ENCODE measurements at places on chromosomes 4 and X. TPM values are rescaled to one million over a fixed set of nuclear protein-coding genes. Genes with fewer than 3 reads are reported as not detected.

- DNase-seq: no peak
These were observed 51.8 kb downstream of the ZNF827 start for GRCh38 chr4:145886871-145887240.

DNA sequence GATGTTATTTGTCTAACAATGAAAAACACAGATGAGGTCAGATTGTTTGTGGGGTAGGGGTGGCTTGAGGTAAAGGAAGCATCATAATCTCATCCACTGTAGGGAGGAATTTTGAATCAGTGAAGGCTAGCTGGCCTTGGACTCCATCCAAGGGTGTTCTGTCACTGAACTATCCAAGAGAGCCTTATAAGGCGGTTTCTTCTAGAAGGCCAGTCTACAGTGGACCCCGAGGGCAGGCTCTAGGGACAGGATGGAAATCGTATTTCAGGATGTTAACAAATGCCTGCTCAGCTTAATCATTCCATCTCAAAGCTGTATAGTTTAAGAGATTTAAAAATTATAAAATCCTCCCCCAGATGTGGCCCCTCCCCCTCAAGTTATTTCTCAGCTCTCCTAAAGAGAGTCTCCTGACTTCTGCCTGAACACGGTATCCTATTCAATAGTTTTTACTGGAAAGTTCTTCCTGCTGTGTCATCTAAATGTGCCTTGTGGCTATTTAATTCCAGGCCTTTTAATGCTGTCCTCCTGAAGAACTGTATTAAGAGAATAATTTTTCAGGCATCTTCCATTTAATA, 8.0 kb downstream of the IGFBP7 start:
- DNase-seq: peak; percentile 78

GRCh38 chr4:169628579-169628978, 8.2 kb downstream of the CLCN3 start:
- DNase-seq: no peak

Gene KLB
- polyA plus RNA-seq: 0.17 TPM

Gene STBD1
- 2.0 TPM for polyA plus RNA-seq

Gene CXCL11
- polyA plus RNA-seq: 0.42 TPM

Gene EDA2R
- polyA plus RNA-seq: 0.40 TPM

Gene RAP2C
- polyA plus RNA-seq: 53.0 TPM
